Right cardiac atrium (tissue), 5 donors: ENCODE measurements at places on chromosomes 1 and 21.

DNA sequence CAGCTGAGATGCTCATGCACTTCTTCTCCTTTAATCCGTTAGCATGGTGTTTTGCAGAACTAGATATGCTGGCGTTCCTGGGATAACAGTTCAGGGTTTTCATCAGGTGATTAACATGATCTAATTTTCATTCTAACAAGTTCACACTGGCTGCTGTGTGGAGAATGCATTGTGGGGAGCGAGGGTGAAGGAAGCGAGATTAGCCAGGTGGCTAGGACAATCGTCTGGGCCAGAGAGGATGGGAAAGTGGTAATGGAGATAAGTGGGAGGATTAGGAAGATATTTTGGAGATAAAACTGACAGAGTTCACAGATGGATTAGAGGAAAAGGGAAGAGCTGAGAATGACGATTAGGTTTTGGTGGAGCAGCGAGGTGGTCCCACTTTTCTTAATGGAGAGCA, 138.1 kb upstream of the MAGI3 start:
- DNase-seq, result no peak

GRCh38 chr21:33112681-33113080, 42.7 kb downstream of the OLIG1 start:
- no peak for DNase-seq

- peak; percentile 62 for DNase-seq
Measured at GRCh38 chr1:29282924-29283803, 46.8 kb downstream of the PTPRU start.

DNA sequence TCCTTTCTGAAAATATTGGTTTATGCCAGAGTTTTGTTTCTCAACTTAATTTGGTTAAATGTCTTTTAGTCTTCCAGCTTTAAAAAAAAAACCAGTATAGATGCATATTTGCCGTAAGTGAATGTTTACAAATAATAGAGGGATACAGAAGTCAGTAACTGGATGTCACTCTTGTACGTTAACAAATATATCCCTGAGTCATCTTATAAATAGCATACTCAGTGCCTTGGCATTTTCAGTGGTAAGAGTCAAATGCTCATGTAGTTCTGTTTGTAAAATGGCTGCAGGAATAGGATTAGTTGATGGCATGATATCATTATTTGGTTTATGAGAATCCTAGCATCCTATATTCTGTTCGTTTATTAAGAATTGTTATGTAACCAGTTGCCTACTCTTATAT, 55.4 kb downstream of the SPEN start:
- no peak for DNase-seq

- no peak for DNase-seq
Measured at GRCh38 chr1:80050085-80050484, 1043.6 kb upstream of the ADGRL4 start.
